ENCODE measurements at places on chromosomes 2 and 18.

DNA sequence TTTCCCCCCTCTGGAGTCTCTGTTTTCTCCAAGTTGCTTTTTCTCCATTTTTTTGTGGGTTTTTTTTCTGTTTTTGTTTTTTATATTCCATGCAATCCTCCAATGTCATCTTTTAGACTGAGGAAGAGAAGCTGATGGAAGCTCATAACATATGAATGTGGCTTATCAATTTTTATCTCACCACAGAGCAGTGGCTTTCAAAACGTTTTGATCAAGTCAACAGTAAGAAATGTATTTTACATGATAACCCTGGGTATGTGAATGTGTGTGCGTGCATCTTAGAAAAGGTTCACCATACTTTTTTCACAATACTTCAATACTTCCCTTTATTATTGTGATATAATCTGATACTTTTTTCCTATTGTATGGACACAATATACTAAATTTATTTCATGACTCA is 64.6 kb upstream of the CDCA7 start:
- no peak for DNase-seq

- DNase-seq: no peak
Observed at GRCh38 chr2:209160800-209161588, 262.9 kb upstream of the MAP2 start.

DNA sequence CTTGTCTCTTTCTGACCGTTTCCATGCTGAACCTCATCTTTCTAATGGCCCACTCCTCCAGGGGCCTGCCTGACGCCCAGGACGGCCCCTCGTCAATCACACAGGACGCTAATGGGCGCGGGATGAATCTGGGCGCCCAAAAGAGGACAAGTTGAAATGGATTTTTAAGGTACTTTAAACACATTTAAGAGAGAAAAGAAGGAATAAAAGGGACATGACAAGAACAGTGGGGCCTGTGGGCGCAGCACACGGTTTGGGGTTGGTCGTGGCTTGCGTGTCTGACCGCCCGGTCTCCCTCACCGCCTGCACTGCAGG is 607 bp upstream of the UBE2F start:
- DNase-seq: no peak

- DNase-seq: no peak
Observed at GRCh38 chr2:226860087-226860486, 24.2 kb downstream of the RHBDD1 start.

GRCh38 chr2:154143105-154143504 is 271.4 kb downstream of the GALNT13 start:
- no peak for DNase-seq

DNA sequence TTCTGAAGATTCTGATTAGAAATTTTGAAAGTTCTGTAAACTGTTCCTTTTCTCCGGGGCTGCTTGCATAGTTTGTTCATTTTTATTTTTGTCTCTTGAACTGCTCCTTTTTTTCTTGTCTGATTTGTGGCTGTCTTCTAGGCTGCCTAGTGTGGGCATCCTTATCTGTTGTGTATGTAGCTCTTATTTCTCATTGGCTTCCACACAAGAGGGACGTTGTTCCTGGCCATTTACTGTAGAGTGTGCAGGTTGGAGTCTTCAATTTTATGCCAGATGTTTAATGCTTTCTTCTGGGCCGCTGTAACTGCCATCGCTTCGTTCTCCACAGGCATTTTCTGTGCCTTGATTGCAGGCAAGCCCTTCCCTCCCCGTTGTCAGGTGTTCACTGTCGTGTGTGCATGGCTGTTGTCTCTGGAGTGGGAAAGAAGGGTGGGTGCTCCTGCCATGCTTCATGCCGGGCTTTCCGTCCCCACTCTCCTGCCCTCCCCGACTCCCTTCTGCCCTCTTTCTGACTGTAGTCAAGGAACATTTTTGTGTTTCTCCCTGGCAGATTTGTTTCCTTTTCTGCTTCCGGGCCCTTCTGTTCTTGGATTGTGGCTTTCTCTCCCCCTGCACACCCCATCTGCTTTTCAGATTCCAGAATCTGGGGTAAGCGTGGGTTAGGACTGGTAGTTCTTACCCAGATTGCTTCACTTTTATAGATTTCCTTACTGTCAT is 15.5 kb downstream of the CEP192 start:
- DNase-seq: no peak

- DNase-seq: no peak
Observed at GRCh38 chr2:233023761-233024410, 8.6 kb upstream of the NEU2 start.

DNA sequence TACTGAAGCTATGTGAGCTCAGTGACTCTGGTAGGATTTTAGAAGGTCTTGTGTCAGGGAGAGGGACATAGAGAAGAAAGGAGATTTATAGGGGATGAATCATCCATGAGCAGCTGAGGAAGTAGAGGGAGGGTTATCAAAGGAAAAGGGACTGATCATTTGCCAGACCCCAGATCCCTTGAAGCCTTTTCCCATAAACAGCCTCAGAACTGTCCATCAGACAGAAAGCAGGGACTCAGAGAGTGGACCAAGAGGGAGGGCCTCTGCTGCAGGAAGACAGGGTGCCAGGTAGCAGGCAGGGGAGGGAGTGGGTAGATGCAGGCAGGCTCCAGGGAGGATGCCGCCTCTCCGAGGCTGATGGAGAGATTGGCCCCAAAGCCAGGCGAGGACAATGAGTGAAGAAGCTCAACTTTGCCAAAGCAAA is 133.9 kb downstream of the TNS1 start:
- DNase-seq: no peak

DNA sequence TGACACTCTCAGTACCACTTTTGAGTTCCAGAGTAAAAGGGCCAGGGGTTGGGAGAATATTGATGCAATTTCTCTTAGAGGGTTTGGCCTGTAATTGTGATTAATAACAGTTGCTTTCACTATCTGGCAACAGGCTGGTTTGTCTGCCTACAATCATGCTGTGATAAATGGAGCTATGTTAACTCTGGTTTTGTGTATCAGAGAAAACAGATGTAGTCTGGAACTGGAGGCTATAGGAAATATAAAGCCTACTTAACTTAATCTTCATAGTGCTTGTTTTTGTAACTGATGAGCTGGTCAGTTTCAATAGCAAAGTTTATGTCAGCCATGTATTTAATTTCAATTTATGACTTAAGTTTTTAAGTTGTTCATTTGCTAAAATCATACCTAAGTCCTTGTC is 138.0 kb downstream of the AGPS start:
- no peak for DNase-seq

DNA sequence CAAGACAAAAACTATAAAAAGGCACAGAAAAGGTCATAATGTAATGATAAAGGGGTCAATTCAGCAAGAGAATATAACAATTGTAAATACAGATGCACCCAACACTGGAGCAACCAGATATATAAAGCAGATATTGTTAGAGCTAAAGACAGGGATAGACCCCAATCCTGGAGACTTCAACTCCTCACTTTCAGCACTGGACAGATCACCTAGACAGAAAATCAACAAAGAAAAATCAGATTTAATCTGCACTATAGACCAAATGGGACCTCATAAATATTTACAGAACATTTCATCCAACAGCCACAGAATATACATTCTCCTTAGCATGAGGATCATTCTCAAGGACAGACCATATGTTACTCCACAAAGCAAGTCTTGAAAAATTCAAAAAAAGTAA is 114.2 kb downstream of the ROCK1 start:
- no peak for DNase-seq
